RWPE1 (cell line): ENCODE measurements at places on chromosomes 4 and X.

GRCh38 chr4:22848332-22848731, 155.6 kb downstream of the GBA3 start:
- DNase-seq: no peak

GRCh38 chr4:73707918-73708577, 32.3 kb upstream of the CXCL8 start:
- peak; percentile 55 for DNase-seq

GRCh38 chrX:112705726-112706125, 26.0 kb upstream of the LHFPL1 start:
- no peak for DNase-seq

- DNase-seq: no peak
Observed at GRCh38 chrX:119187298-119187697, 48.8 kb upstream of the PGRMC1 start.

GRCh38 chr4:94570558-94570957, 118.8 kb downstream of the PDLIM5 start:
- no peak for DNase-seq

GRCh38 chr4:5976921-5977320, 41.3 kb downstream of the C4orf50 start:
- no peak for DNase-seq

DNA sequence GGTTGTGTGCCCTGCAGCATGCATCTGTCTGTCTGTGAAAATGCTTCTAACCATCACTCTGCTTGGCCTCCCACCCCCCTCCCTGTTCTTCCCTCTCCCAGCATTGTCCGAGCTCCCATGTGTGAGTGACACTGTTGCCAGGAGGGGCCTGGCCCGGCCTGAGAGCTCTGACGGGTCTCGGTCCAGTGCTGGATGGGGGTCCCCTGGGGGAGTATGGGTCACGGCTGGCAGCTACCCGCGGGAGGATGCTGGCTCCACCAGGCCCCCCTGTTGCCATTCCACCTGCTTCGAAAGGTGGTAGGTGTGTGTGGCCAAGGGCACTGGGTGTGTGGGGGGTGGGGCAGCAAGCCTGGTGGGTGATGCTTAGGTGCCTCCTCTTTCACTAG, 3.6 kb downstream of the NLGN3 start:
- no peak for DNase-seq

- peak; percentile 20 for DNase-seq
Observed at GRCh38 chrX:31423609-31424189, 351.9 kb upstream of the FTHL17 start.

- DNase-seq: no peak
Observed at GRCh38 chr4:6928081-6928480, 18.5 kb downstream of the TBC1D14 start.
